ENCODE measurements at places on chromosomes 16 and 17.

DNA sequence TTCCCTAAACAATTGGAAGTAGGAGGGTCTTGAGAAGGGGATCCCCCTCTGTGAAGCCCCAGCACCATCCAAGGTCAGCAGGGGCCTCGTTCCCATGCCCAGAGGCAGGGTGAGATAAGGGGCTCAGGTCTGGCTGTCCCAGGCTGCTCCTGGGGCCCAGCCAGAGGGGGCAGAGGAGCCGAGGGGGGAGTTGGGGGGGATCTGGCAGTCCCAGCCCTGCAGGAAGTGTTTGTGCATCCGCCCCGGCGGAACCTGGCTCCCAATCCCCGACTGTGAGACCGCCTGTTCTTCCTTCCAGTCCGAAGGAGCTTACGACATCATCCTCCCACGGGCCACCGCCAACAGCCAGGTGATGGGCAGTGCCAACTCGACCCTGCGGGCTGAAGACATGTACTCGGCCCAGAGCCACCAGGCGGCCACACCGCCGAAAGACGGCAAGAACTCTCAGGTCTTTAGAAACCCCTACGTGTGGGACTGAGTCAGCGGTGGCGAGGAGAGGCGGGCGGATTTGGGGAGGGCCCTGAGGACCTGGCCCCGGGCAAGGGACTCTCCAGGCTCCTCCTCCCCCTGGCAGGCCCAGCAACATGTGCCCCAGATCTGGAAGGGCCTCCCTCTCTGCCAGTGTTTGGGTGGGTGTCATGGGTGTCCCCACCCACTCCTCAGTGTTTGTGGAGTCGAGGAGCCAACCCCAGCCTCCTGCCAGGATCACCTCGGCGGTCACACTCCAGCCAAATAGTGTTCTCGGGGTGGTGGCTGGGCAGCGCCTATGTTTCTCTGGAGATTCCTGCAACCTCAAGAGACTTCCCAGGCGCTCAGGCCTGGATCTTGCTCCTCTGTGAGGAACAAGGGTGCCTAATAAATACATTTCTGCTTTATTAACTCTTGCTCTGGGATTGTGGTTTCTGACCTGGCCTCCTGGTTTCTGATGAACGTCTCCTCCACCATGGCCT is 14.9 kb downstream of the GPRC5C start:
- no peak for DNase-seq

DNA sequence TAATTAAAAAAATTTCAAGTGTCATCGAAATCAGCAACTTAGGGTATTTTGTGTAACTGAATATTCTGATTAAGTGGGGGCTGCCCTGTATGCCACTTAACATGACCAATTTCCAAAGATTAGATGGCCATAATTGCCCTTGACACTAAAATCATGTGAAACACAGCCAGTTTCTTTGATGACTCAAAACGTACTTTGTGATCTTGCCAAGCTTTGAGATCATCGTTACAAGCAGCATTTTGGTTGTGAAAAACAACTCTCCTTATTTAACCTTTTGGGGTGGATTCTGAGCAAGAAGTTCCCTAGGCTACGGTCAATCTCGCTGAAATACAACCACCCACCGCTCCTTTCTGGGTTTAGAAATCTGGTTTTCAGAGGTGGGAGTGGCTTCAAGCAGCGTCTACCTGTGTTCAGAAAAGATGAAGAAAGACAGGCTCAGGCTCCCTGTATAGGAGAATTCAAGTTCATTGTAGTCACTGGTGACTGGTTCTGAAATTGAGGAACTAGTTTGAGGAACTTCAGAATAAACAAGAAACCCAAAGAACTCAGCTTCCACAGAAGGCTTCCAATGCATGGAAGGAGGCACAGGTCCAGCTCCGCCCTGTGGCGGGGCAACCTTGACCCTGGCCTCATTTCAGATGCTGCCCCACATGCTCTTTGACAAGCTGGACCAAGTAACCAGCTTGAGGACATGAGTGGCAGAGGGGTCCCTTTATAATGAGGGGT is 9.4 kb downstream of the MAP3K14 start:
- no peak for DNase-seq

GRCh38 chr16:84823926-84824325 is 4.1 kb downstream of the CRISPLD2 start:
- no peak for DNase-seq

GRCh38 chr17:74055508-74056160 is 147.8 kb upstream of the RPL38 start:
- DNase-seq: no peak

DNA sequence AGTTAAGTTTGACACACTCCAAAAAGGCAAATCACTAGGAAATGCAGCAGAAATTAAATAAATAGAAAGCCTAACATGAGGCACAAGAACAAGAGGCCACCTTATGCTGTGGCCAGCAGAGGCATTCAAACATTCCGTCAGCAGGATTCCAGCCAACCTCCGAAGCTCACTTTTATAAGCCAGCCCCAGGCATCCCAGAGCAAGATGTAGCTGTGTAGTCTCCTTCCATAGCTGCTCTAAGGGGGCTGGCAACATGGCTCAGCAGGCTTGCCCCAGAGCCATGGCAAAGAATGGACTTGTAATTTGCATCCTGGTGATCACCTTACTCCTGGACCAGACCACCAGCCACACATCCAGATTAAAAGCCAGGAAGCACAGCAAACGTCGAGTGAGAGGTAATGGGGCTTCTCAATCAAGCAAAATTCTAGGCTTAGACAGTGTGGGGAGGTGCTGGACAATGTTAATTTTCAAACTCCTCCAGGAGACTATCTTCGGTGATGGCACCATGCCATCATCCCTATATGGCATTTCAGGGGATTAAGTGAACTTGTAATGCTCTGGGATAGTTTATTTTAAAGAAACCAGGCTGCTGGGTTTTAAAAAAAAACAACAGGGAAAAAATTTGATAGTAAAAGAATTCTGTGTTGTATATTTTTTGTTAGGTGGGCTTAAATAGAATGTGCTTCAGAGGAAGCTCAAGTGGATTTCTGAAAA is at the start of gene CLEC3A:
Gene CLEC3A (plus strand): TSS at position 202 of the 714 bp plus-strand sequence. CDS start 79 bp downstream, at position 281.
- DNase-seq: no peak

DNA sequence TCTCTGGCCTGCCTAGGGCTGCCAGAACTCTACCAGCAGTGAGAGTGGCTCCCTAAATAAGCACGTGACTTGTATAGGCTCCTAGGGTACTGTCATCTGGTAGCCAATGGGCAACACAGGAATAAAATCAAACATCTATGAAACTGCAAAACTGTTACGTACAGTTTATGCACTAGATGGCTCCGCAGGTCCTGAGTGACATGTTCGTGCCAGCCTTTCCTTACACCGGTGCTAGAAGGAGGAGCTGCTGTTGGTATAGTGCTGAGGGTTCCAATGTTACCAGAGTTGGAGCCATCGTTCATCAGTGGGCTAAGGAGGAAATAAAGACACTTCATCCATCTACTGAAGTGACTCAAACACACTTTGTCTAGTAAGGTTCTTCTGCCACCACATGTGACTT is 63.2 kb upstream of the TRAP1 start:
- DNase-seq: no peak

DNA sequence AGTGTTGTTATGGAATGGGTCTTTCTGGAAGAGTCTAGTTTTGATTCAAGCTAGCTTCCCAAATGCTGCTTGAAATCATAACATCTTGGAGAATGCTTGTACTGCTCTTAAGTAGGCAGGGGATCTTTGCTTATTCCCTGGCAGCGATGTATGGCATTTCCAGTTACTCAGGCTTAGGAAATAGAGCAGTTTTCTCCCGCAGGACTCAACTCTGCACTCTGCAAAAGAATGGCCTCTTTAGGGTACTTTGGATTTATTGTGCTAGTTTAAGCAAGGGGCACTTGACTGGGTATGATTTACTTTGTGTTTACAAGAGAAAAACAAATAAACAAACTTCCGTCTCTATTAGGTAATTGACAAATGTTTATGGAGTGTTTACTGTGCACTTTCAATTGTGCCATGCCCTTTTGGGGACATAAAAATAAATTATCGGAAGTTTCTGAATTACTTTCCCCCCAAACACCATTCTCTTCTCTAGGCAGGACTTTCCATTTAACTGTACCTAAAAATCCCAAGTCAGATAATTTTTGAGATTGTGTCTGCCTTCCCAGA is 164.0 kb downstream of the MAP2K6 start:
- DNase-seq: no peak

DNA sequence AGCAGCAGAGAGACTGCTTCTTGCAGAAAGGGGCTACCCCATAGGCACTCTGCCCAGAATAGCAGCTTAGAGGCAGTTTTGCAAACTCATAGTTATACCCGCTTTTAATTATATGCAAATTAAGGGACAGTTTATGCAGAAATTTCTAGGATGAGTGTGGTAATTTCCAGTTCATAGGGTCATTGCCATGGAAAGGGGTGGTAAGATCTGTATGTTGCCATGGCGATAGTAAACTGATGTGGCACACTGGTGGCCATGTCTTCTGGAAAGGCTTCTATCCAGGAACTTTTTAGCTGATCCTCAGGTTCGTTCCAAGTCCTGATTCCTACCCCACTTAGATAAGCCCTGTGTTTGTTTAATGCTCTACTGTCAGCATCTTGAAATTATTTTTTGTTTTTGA is 6.2 kb downstream of the STXBP4 start:
- no peak for DNase-seq

- no peak for DNase-seq
These were observed 48.2 kb upstream of the STH start for GRCh38 chr17:45950888-45951287.

All from muscle of back (tissue), 13 donors.